Jurkat, Clone E6-1 (cell line): ENCODE measurements at places on chromosomes 3 and 15.

DNA sequence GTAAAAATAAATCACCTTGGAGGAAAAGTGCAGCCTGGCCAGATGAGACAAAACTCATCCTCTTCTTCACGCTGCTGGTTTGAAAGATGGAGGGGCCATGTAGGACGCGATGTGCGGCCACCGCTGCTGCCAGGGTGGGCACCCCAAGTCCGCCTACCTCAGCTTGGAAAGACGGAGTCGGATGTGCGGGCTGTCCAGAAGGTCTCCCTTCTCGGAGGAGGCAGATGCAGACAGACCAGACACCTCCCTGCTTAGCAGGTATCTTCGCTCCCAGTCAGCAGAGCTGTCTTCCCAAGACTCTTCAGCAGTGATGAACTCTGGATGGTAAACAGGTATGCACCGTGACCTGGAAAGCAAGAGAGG is 71.4 kb downstream of the OCA2 start:
- DNase-seq = no peak

DNA sequence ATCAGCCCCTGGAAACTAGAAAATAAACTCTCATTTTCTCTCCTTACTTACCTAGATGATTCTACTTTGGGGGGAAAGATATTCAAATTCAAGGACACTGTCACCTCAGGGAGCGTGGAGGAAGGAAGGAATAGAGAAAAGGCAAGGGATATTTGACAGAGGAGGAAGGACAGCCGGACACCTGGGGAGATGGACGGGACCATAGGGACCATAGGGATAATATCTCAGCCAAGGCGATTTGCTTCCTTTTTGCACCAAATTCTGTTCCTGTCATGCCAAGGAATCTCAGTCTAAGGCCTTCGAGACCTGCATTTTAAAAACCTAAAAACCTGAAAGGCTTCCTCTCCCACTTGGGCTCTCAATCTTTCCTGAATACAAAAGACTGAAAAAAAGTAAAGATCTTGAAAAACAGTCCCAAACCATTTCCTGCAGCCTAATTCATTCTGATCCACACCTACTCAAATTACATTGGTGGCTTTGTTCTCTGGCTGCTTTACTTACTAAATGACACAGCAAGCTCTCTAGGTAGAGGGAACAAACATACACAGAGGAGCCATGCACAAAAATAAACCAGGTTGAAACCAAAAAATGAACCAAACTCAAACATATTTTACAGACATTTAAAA is 73.9 kb upstream of the SLC24A5 start:
- DNase-seq = peak; percentile 21

DNA sequence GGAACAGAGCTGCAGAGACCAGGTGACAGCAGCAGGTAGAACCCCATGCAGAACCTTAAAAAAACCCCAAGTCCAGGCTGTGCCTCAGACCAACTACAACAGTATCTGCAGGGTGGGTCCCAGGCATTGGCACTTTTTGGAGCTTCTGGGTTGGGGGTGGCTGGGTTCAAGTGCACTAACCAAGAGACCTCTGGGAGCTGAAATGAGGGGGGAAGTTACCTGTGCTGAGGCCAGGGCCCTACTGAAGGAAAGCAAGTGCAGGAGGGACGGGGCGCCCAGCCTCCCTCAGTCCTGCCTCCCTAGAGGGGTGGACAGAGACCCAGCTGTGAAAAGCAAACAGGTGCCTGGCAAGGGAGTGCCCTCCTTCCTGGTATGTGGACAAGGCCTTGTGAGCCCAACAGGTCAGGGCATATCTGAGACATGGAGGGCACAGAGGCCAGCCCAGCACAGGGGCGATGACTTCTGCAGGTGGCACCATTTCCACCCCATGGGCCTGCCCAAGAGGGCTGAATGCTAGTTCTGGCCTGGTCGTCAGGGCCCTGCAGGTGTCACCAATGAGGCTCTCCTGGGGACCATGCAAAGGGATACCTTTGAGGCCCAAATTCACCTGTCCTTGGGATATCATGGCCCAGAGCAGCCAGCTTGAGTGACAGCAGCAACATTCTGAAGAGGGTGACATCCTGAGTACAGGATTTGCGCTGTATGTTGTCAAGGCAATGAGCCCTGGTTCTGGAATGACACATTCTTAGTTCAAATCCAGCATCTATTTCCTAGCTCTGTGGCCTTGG is 18.7 kb downstream of the CTSH start:
- DNase-seq = no peak

DNA sequence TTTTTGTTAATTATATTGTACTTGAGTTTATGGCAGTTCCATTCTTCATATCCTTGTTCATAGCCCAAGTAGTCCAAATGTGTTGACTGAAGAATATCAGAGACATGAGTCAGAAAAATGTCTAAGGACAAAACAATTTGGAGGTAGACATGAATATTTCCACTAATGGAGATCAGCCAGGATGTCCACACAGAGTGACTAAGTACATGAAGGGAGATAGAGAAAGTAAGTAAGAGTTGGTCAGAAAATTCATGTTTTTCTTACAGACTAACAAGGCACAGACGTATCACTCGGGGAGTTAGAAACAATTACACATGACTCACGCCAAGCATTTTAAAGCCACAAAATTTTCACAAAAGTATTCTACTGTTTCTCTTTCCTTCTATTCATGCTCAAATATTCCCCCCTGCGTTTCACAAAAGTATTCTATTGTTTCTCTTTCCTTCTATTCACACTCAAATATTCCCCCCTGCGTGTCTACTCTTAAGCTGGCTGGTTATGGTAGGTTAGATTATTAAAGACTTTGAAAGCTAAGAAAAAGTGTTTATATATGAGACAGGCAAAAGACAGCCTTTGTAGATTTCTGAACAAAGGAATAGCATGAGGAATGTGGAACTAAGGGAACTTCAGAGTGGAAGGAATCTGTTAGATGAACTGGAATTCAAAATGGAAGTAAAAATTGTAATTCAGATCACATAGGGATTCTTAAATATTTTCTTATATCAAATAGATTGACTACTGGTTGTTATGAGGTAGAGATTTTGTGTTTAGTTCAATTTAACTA is 648.7 kb upstream of the CCDC54 start:
- DNase-seq = no peak

GRCh38 chr15:52653431-52653964 is 25.7 kb downstream of the ATOSA start:
- DNase-seq = no peak

GRCh38 chr15:25391971-25392721 is 46.7 kb downstream of the UBE3A start:
- DNase-seq = no peak

DNA sequence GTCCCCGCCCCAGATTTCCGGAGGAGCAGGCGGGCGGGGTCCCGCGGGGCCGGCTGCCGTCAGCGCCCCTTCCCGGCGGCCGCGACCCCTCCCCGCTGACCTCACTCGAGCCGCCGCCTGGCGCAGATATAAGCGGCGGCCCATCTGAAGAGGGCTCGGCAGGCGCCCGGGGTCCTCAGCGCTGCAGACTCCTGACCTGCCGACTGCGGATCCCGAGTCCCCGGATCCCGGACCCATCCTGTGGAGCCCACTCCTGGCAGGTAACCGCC is at the start of gene TRH:
TRH (plus strand) TSS at position 157 of the 269 bp plus-strand sequence. CDS start 1,097 bp downstream, outside the sequence.
- no peak for DNase-seq

DNA sequence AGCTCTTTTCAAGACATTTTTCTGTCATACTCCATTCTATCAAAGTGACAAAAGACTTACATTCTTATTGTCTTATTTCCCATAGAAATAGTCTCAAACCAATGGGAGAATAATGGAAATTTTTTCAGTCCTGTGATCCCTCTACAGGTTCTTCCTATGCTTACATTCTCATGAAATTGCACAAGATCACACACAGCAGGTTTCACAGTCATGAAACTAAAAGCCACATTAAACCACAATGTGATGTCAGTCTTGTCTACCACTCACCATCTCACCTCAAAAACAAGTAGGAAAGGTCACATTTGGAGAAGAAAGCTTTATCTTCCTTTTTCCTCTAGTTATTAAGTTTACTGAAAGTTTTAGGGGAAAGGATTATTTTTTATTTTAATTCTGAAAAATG is 161.0 kb upstream of the RORA start:
- no peak for DNase-seq

GRCh38 chr15:82737975-82738374 is 28.3 kb upstream of the AP3B2 start:
- DNase-seq = no peak

GRCh38 chr3:53819163-53819868 is 26.9 kb downstream of the CHDH start:
- no peak for DNase-seq

DNA sequence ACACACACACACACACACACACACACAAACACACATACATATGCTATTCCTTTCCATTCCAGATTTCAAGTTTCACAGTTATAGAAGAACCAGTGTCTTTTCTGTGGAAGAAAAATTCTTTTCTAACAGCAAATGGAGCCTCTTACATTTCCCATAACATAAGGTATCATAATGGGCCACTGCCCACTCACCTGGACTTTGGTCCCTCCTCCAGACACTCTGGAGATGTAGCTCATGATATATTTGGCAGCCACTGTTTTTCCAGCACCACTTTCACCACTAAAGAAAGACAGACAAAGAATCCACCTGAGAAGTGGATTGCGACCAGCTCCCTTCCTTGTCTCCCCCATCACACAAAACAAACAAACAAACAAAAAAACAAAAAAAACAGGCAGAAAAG is 29.8 kb downstream of the LDHAL6B start:
- DNase-seq = no peak

GRCh38 chr3:53677413-53677812 is 168.8 kb downstream of the CHDH start:
- no peak for DNase-seq

DNA sequence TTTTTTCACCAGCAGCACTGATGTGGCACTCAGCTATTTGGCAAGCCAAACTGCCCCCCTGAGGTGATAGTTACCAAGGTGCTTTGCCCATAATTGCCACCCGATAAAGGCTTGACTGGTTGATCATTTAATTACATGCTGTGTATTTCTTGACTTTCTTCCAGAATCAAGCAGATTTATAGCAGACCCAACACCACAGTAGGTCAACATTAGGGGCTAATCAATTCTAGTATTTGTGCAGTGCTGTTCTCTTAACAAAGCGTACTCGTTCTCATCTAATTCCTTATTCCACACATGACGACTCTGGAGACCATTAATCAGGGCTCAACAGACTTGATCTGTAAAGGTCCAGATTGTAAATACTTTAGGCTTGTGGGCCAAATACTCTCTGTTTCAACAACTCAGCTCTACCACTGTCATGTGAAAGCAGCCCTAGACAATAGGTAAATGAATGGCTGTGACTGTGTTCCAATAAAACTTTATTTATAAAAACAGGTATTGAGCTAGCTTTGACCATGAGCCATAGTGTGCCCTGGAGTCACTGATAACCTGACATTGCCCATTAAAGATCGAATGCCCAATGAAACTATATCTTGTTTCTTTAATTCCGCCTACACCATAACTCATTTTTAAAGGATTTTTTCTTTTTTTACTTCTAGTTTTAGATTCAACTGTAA is 119.1 kb upstream of the TMC3 start:
- no peak for DNase-seq

DNA sequence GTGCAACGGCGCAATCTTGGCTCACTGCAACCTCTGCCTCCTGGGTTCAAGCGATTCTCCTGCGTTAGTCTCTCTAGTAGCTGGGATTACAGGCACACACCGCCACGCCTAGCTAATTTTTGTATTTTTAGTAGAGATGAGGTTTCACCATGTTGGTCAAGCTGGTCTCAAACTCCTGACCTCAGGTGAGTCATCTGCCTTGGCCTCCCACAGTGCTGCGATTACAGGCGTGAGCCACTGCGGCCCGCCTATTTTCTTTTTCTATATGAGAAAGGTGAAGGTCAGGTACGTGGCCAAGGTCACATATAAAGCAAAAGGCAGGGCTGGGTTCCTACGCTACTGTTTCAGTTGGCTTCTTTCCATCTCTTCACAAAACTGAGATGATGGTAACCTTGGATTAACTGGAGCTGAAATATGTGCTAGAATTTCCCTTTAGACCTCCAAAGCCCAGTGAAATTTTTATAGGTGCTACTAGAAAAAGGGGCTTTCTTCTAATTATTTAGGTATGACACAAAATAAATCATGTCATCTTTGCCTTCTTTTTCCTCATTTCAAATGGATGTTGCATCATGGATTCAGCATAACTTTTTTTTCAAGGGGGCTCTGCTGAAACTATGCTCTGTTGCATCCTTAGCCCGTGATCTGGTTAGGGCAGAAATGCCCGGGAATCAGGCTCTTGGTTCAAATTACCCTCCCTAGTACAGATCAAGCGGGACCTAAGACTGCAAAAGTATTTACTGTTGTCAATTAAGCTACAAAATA is 68.5 kb downstream of the MYO1E start:
- DNase-seq = no peak

- peak; percentile 54 for DNase-seq
Measured at GRCh38 chr15:25508369-25509002, 69.7 kb upstream of the UBE3A start.

DNA sequence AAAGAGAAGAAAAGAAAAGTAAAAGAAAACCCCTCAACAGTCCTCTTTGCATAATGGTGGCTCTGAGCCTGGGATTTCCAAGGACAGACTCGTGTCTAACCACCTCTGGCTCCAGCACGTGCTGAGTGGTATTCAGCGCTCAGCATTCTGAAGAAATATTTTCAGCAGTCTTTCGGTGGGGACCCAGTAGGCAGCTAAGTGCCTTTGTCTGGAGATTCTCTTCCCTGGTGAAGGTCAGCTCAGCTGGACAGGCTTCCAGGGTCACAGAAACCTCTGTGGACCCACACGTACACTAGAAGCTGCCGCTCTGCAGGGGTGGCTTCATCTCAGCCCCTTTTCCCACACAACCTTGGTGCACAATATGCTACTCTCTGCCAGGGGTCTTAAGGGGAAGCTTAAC is 36.0 kb downstream of the CCDC32 start:
- no peak for DNase-seq

DNA sequence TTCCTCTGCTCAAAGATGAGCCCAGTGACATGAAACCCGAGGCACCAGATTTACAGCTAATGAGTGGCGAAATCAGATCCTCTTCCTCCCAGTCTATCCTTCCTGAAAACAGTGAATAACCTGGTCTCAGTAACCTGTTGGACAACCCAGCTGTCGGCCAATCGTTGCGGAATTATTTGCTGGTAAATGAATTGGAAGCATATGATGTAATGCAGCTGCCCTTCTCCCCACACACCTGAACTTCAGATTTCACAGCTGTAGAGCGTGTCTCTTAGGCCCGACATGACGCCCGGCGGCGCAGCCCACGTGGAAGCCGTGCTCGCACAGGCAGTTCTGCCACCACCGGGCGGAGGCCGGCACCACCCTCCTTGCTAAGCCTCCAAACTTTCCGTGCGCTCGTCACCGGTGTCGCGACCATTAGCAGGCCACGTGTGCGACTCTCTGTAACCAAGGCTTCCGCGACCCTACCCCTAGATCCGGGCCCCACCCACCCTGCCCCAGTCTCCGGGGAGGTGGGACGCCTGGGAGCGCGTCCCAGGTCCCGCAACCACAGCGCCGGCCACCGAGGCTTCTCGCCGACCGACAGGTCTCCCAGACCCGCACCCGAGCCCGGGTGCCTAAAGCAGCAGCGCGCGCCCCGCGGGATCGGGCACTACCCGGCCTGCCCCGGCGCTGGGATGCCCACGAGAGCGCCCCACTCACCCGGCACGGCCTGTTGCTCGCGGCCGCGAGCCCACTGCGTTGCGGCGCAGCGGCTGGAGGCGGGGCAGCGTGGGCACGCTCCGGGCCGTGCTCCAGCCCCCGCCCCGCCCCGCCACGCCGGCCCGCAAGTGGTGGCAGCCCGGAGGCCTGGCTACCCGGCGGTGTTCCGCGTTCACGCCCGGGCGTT is at the start of gene RIOX2:
RIOX2 (minus strand) TSS at position 753 of the 889 bp plus-strand sequence. CDS start 4,838 bp downstream, outside the sequence.
- peak; percentile 67 for DNase-seq

GRCh38 chr3:119367000-119367399 is 72.8 kb downstream of the ARHGAP31 start:
- no peak for DNase-seq
